Hippocampal formation (tissue), 2 donors: ENCODE measurements at places on chromosomes 5 and 9.

DNA sequence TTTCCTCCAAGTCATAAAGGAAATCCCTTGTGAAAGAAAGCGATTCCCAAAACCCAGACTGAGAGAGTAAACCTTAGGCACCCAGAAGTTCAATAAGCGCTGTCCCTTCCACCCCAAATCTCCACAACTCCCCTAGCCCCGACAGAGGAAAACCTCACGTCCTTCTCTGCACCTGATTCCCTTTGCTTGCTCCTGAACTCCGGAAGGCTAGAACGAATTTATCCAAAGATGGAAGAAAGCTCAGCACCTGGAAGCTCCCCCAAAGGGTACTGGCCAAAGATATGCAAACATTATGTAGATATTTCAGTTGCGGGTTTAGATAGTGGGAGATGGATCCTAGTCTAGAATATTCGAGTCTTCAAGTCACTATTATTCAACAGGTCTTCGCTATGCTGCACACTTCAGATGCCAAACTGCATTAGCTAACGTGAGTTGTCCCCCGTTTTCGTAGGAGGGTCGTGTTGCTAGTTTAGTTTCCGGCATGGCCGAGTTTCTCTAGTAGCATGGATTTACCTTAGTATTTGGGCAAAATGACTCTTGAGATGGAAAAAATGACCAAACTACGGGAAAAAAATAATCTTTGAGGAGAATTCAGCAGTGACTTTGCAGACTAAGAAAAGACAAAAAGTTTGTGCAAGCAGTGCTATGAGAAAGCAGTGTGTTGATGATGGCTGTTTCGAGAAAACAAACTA, 27.7 kb downstream of the NR2F1 start:
- no peak for DNase-seq

- DNase-seq: no peak
Measured at GRCh38 chr9:85431339-85432102, 310.2 kb downstream of the AGTPBP1 start.

DNA sequence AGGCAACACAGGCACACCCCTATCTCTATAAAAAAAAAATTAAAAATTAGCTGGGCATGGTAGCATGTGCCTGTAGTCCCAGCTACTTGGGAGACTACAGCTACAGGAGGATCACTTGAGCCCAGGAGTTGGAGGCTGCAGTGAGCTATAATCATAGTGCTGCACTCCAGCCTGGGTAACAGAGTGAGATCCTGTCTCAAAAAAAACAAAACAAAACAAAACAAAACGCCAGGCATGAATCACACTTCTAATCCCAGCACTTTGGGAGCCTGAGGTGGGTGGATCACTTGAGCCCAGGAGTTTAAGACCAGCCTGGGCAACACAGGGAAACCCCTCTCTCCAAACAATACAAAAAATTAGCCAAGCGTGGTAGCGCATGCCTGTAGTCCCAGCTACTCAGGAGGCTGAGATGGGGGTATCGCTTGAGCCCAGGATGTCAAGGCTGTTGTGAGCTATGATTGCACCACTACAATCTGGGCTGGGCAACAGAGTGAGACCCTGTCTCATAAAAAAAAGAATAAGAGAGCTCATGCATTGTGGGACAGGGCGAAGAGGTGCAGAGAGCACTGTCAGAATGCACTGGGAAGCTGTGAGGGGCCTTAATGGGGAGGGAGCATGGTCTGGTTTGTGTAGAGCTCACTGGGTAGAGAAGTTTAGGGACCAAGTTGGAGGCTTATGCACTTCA, 8.4 kb upstream of the SAP30L start:
- DNase-seq: no peak

- DNase-seq: no peak
Measured at GRCh38 chr5:103111468-103111867, 8.5 kb downstream of the GIN1 start.

- no peak for DNase-seq
Measured at GRCh38 chr9:26904070-26904469, 11.5 kb upstream of the CAAP1 start.

GRCh38 chr5:154197801-154198491, 7.4 kb downstream of the GALNT10 start:
- no peak for DNase-seq

- no peak for DNase-seq
Measured at GRCh38 chr5:119404033-119404432, 48.2 kb downstream of the TNFAIP8 start.

GRCh38 chr9:34687276-34688030, 3.6 kb downstream of the CCL19 start:
- DNase-seq: no peak

GRCh38 chr9:91071184-91071990, 269.8 kb downstream of the SYK start:
- DNase-seq: no peak
